ENCODE measurements at places on chromosomes 6 and 20.
A peak's percentile ranks its signal among the peaks of the same experiment; 100 is the strongest.

GRCh38 chr6:138222901-138223546 lies 4.7 kb upstream of the PBOV1 start:
- no peak for DNase-seq

DNA sequence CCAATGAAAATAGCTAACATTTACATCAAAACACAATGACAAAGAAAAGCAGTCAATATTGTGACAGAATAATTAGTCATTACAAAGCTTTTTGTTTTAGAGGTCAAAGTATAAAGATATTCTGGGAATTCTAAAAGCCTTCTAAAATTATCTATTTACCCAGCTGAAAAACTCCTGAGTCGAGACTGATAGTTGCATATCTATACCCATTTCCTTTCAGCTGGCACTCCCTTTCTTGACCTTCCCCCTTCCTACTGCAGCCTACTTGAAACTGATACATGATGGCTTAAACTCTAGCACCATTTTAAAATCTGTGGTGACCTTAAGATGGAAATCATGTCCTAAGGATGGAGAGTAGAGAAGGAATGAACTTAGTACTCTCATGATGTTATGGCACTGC lies 38.6 kb downstream of the LMBRD1 start:
- no peak for DNase-seq

DNA sequence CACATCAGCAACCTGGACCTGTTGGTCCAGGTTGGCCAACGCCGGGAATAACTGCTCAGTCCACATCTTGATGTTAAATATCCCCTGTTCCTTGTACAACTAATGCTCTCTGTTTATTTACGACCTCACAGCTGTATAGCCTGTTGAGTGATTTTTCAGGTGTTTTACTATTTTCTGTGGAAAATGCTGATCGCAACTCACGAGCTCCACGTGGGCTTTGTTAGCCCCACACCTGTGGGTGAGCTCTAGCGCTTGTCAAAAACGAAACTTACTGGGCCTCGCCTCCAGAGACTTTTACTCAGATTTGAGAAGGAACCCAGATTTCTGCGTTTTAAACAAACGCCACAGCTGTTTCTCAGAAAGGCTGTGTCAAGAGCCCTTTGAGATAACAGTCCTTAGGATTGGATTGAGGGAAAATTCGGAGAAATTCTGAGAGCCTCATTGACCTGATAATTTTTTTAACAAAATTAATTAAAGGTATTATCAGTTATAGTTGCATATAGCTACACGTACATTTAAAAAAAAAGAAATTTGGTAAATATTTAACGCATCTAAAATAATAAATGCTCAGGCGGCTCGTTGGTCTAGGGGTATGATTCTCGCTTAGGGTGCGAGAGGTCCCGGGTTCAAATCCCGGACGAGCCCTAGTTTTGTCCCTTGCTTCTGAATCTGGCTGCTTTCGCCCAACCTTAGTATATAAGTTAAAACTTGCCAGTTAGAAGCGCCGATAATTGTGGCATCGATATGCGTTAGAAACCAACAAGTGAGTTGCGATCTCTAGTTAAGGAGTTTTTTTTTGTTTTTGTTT lies 16.7 kb downstream of the HMGN4 start:
- DNase-seq, result peak; percentile 55

- no peak for DNase-seq
Measured at GRCh38 chr6:45477790-45478189, 100.1 kb upstream of the SUPT3H start.

DNA sequence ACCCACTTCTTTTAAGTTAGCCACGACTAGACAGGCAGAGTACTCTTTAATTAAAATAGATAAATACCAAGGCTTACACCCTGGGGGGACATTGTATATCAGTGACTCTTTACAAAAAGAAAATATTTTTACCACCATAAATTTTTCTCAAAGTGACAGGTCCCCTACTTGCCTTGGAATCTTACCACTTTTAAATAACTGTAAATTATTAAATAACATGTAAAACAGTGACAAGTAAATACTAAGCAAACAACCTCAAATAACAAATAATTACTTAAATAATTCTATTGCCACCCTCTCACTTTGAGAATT lies 116.3 kb downstream of the OGFRL1 start:
- no peak for DNase-seq

GRCh38 chr6:127582777-127583462 lies 5.9 kb downstream of the C6orf58 start:
- DNase-seq, result no peak

DNA sequence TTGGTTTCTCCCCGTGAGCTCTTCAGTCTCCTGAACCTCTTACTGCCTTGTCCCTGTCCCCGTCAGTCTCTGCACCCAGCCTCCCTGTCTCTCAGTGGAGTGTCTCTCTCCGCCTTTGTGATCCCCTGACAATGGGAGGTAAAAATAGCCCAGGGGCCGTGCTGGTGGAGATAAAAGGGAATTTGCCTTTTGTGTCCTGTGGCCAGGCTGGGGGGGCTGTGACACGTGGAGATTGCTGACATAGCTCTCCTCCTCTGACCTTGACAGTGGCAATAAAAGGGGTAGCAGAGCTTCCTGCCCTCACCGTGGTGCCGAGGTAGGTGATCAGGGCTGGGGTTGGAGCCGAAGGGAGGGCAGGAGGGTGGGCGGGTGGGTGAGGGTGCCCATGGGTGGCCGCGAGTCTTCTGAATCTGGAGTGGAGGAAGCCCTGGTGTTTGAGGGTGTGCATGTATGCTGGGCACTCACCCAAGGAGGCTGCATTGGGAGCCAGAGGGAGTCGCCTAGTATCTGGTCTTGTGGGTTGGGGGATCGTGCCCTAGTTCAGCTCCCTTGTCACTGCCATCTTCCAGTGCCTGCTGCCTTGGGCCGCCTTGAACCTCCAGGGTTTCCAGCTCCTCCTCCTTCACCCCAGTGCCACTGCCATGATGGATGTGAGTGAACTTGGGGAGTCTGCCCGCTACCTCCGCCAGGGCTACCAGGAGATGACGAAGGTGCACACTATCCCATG lies 21.9 kb downstream of the MYH7B start:
- peak; percentile 20 for DNase-seq

DNA sequence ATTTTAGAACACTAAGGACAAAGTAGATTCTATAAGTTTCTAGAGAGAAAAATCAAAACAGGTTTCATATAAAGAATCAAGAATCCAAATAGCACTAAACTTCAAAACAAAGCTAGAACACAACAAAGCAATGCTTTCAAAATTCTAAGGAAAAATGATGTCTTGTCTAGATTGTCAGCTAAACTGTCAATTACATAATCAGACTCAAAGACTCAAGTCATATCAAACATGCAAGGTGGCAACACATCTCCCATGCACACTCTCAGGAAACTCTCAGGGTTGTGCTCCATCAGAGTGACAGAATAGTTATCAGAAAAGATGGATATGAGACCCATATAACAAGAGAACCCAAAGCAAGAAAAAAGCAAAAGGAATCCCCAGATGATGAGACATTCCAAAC lies 23.9 kb downstream of the HACE1 start:
- no peak for DNase-seq

GRCh38 chr6:42359021-42359420 lies 92.7 kb downstream of the TRERF1 start:
- no peak for DNase-seq

DNA sequence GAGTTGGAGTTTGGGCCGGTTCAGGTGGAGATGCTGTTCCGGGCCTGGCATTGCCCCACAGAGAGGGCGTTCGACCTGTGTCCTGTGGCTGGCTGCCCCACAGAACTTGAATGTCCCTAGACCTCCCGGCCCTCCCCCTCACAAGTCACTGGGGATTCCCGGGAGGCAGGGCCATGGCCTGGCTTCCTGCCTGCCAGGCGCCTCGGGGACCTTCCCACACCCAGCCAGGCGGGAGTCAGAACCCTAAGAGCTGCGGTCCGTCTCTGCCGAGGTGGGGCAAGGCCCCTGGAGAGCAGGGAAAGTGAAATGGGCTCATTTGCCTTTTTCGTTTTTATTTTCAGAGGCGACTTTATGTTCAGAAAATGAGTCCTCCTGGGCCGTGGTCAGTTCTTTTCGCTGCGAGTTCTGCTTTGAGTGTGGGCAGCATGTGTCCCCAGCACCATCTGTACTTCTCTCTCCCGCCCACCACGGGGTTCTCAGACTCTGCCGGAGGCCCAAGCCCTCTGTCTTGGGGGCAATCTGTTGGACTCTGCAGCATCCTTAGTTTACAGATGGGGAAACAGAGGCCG lies 8.5 kb downstream of the RBM38 start:
- DNase-seq, result no peak

DNA sequence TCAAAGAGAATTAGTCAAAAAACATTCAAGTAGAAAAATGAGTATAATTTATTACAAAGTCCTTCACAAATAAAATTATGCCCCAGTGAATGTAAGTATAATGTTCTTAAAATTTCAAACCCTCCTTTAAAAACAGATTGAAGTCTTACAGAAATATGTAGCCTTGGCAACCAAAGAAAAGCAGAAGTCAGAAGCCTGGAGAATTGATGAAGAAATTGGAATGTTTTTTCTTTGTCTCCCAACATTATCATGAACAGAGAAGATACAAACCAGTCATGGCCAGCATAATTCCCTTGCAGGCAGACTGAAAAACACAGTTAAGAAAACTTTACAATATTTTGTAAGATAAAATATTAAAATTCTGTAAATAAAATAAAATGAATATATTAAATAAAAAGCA lies 221.9 kb downstream of the TBC1D32 start:
- DNase-seq, result no peak

GRCh38 chr20:51447097-51447764 lies 95.3 kb downstream of the NFATC2 start:
- DNase-seq, result peak; percentile 88

DNA sequence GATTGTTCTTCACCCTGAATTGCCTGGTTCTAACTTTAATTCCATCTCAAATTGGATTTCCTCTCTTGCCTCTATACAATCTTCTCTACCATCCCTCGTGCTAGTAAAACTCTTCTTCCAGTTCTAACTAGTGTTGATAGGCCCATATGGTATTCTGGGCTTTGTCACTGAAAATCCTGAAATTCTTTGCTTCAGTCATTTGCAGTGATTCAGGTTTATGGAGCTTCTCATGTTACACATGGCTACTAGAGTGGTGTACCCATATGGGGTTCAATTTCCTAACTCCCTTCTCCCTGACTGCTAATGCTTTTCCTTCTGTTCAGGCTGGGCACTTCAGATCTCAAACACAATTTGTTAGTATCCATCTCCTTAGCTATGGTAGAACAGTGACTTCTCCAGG lies 956.6 kb downstream of the KIF16B start:
- DNase-seq, result no peak

DNA sequence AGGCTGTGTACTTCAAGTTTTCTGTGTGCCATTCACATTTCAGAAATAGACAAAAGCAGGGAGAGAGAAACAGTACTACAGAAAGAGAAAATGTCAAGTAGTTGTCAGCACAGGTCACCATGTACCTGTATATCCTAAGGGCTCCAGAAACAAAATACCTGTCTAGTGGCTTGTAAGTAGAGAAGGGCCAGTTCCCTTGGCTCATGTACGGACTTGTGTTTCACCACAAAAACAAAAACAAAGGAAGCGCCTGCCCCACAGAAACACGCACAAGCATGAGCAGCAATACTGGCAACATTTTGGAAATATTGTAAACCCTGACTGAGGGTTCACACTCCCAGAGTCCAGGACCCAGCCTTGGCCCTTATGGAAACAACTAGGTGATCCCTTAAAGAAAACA lies 44.3 kb downstream of the CNKSR3 start:
- no peak for DNase-seq

DNA sequence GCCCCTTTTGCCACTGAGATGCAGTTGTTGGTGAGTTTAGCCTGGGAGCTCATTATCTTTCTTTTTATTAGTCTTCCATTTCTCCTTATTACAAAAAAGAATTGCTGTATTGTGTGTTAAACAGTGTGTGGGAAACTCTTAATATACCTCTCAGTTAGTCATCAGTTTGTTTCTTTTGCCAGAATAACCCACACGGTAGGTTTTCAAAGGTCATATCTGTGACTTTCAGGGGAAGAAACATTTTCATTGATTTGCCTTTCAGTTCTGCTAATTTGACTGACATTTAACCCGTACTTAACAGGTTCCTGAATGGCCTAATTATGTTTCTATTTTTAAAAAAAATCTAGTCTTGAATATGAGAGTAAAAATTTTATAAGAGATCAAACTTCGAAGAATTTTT lies 145.3 kb downstream of the KHDC1L start:
- DNase-seq, result no peak

- peak; percentile 71 for DNase-seq
Measured at GRCh38 chr6:3230900-3231246, 3.4 kb upstream of the TUBB2B start.

DNA sequence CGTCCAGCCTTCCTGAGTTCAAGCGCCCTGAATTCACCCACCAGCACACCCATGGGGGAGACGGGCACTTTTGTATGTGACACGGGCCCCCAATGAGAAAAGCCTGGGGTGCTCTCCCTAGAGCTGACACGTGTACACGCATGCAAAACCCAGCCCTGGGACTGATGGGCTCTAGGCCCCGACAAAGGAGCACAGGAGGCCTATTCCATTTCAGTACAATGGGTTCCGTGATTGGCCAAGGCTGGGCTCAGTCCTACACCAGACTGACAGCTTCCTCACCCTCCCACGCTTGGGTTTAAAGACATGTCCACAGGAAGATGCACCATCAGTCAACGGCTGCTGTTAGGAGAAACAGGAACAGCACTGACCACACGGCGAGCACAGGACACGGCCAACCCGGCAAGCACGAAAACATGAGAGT lies 8.8 kb downstream of the ZBTB46 start:
- no peak for DNase-seq

DNA sequence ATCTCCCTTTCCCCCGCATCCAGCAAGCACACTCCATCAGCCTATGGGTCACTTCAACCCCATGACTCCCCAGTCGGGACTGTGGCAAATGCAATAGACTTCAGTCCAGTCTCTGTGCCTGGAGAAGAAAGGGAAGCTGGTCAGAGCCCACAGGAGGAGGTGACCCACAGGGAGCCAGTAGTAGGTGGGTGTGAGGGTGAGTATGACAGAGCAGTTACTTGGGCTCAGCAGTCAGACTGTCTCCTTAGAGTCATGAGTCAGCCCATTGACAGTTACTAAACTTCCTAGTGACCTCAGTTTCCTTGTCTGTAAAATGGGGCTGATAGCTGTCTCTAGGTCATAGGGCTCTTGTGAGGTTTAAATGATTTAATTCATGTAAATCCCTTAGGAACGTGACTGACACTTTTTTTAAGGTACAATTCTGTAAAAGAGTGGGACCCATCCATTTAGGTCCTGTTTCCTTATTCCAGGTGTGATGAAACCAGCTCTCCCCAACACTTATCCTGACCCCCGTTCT lies 33.9 kb upstream of the HLA-C start:
- DNase-seq, result no peak

DNA sequence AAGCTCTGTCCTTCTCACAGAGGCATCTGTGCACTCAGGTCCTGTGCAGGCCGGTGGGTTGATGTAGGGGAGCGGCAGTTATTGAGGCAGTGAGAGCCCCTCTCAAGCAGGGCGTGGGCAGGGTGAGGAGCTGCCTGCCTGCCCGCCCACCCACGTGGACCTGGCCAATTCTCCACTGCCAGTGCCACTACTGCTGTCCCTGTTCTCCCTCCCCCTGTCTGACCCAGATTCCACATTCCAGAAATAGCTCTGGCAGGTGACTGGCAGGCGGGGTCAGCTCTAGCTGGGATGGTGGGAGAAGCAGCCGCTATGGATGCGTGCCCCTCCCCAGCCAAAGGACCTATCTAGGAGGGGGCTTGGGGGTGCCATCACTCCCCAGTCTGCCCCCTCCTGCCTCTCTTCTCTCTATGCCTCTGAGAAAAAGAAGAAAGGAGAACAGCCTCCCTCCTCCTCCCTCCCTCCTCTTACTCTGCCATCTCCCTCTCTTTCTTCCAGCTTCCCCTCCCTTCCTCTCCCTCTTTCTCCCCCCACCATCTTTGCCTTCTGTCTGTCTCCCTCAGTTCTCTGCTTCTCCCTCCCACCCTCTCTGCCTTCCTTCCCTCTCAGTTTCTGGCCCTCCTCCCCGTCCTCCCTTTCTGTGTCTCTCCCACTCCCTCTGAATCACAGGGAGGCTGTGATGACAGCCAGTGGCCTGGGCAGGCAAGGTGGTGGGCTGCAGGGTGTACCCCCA lies 86.5 kb upstream of the MYL9 start:
- peak; percentile 71 for DNase-seq

Measured in femur (tissue), 1 donor.